RKO (cell line): ENCODE measurements at places on chromosomes 6 and 20.
A peak's percentile ranks its signal among the peaks of the same experiment; 100 is the strongest.

- peak; percentile 57 for DNase-seq
These were observed 18.0 kb downstream of the BAG2 start for GRCh38 chr6:57190140-57190539.

DNA sequence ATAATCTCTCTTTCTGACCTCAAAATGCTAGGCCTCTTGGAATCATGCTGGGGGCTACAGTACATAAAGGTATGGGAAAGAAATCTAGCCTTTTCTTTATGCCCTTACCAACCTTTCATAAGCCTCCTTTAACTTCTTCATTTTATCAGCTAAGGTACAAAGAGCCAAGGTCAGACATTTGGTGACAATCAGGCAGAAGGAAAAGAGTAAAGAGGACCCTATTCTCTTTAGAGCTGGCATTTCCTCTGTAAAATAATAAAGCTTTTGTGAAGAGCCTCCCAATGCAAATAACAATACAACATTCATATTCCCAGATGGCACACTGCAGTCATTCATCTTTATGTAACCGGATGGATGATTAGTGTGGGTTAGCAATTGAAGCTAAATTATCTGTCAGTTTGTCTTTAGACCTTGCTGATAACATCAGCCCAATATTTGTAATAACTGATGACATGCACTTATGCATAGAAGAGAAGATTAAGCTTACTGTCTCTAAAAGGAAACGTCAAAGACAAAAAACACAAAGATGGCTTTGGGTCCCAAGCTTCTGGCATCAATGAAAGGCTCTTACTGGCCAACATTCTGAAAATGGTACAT lies 163.1 kb downstream of the IBTK start:
- no peak for DNase-seq

DNA sequence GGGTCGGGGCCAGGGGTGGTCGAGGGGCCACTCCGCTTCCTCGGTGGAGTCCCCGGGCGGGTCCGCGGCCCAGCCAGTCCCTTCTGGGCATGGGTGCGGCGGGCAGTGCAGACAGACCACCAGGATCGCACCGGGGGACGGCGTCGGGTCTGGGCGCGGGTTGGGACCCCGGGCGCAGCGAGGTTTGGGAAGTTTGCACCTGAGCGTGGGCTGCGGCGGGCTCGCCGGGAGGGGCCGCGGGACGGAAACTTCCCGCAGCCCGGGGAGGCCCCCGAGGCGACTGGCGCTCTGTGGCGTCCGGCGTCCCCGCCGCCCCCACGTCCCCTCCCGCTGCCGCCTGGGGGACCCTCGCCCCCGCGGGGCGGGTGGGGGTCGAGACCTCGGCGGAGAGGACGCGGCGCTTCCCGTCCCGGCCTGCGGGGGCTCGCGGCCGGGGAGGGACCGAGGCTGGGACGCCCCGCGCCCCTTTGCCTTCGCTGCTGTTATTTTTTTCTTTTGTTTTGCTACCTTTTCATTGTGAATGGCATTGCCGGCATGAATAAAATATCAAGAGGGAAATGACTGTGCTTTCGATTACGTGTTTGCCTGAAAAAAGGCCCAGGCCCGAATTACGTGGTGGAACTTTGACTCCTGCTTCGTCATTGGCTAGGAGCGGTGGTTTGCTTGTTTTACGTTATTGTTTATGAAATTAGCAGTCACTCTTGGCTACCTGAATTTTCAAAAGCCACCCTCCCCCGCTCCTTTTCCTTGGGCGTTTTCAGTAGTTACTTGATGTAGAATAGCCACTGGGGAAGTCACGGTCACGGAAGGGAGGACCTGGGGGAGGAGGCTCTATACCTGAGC lies 703 bp downstream of the SNX9 start:
- peak; percentile 86 for DNase-seq

GRCh38 chr6:165308926-165309731 lies at the start of gene C6orf118:
Gene C6orf118, minus strand, starts transcription at chr6:165309605. Its CDS starts 19 bp downstream, at chr6:165309586.
- no peak for DNase-seq

DNA sequence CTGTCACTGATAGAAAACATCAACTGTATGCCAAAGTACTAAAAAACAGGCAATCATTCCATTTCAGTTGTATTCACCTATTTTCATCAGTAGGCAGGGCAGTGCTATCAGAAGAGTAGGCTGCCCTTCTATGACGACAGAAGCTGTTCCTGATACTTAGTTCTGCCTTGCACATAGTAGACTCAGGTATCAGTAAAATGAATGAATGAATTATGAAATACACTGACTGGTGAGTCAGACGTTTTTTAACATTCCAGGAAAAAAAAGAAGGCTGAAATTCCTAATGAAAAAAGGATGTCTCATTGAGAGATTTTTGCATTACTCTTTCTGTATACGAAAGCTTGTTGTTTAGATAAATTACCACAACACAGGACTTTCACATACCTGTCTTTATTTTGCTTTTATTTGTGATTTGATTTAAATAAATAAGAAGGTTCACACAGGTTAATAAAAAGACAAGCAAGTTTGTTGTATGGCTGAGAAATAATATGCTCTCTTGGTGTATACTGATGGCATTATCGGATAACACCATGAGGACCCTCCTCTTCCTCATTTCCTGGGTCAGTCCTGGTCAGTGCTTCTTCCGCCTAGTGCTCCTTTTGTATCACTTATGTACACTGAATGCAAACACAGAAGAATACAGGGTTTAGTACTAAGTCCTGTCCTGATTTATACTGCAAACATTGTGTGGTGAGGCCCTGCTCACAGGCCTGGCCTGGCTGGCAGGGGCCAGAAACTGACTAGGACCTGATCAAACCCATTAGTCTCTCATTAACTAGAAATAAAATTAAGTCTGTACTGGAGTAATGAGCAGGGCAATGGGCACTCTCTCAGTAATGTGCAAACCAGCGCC lies 39.4 kb upstream of the SPDEF start:
- DNase-seq = no peak

DNA sequence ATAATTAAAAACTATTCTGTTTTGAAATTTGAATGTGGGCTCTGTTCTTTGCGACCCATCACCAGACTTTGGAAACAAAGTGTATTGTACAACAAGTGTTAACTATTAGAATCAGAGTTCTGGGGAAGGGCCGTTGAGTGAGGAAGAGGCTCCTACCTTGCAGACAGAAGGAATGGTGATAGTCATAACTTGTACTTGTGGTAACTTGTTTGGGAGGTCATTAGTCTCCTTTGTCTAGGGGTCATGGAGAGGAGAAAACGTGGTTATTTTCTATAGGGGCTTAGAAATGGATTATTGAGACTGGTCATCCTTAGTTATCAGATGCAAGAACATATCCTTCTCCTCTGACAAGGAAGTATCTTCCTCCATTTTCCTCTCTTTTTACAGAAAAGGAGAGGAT lies 174.8 kb downstream of the BMP2 start:
- no peak for DNase-seq

DNA sequence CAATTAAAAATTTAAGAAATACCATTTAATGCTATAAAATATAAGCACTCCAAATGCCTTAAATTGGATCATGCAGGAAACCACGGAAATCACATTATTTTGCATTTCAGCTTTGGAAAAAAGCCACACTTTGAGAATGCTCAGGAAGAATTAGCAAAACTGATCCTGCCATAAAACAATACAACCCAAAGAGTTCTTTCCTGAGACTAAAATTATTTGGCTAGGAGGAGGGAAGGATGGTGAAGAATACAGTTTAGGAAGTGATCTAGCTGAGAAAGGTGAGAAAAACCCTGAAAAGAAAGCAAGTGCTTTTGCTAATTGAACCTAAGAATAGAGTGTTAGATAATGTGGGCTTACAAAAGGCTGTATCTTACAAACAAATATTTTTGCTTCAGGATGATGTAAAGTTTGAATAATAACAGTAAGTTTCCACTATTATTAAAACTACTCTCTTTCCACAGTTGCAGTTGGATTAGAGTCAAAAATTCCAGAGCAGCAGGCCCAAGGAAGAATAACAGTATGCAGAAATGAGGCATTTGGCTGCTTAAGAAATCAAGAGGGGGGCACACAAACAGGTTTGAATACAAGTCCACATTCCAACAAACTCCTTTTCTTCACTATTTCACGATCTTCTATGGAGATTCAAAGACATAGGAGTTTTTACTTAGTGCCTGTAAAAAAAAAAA lies 565.4 kb downstream of the RFPL4B start:
- DNase-seq = no peak

DNA sequence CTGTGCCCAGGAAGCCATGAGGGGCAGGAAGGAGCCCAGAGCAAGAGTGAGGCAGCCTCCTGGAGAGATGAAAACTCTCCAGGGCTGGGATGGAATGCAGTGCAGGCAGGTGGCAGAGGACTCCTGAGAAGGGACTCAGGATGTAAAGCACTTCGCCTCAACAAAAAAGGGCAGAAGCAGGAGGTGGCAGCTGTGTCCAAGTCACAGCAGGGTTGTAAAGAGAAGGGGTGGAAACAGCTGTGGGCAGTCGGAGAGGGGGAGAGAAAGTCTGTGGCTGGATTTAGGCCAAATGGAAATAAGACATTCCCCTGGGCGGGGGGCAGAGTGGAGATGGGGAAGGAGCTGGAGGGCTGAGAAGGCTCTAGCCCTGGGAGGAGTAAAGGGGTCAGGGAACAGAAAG lies 34.9 kb downstream of the CYP21A2 start:
- DNase-seq = no peak

DNA sequence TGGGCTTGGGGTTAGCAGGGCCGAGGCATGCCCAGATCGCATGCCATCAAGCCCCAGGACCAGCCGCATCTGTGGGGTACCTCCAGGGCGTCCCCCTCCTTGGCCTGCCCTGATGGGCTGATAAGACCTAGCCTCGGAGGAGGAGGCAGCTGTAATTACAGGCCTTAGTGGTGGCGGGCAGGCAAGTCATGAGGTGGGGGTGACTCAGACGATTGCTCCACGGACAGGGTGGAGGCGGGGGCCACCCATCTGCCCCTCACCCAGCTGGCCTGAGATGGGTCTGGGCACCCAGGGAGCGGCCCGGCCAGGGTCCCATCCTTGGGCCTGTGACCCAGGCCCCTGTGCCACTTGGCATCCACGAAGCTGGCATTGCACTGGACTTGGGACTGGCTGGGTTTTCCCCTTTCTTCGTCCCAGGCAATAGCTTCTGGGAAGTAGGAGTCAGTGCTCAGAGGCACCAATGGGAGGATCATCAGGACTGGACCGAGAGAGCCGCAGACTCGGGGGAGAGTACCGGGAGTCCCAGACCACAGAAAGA lies 57.5 kb downstream of the CEBPB start:
- DNase-seq = no peak

- no peak for DNase-seq
These were observed 212.6 kb downstream of the CLIC5 start for GRCh38 chr6:45803071-45803470.
